ENCODE measurements at places on chromosomes 3 and 15.

- DNase-seq: no peak
Measured at GRCh38 chr15:95113041-95113440, 881.7 kb downstream of the MCTP2 start.

GRCh38 chr3:13401149-13401548 is 19.0 kb downstream of the NUP210 start:
- no peak for DNase-seq

- DNase-seq: no peak
Measured at GRCh38 chr3:81716870-81717509, 44.5 kb downstream of the GBE1 start.

DNA sequence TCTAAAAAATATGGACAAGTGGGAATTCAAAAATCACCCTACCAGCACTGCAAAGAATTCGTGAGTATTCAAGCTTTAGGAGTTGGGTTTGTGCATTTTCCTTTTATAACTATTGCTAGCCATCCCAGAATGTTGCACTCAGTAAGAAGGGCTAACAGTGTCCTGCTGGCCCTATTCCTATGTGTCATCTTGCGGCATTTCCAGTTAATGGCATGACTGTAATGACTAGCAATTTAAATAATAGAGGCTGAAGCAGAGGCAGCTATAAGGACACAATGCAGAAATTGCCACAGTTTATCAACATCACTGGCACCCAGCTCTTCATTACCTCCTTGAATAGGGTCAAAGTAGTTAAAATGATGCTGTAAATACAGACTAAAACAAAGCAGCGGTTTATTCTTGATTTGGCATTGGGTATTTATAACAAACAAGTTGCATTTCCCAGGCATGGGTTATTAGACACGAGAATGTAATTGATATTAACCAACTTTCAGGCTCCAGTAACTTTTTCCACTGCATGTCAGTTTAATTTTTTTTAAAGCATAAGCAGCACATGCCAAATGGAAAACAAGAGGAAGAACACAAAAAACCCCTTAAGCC is 177.6 kb downstream of the FHIT start:
- DNase-seq: no peak

GRCh38 chr15:93252780-93253179 is 163.8 kb upstream of the RGMA start:
- no peak for DNase-seq

DNA sequence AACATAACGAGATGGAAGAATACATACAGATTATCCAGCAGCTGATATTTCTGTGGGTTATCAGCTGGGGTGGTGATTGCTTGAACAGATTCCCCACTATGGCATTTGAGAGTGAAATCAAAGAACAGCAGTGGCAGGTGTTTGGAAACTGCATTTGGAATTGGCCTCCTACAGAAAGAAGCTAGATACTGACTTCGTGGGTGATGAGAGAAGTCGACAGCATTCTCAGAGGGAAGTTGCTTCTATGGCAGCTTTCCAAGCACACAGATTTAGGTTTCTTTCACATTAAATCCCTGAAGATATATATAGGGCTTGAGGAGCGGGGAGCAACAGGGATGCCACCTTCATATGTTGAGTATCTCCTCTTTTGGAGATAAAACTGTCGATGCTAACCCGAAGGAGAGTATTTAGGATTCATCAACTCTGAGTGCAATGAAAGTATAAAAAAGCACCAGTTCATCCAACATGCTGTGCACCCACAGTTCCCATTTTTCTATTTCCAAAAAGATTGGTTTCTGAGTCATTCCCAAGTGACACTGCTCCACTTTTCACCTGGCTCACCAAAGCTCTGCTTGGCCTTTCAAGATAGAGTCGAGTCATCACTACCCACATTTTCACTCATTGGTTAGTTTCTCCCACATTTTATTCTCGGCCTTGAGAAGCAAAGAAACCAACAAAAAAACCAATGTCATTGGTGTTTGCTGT is 579.8 kb upstream of the SUCLG2 start:
- DNase-seq: no peak

DNA sequence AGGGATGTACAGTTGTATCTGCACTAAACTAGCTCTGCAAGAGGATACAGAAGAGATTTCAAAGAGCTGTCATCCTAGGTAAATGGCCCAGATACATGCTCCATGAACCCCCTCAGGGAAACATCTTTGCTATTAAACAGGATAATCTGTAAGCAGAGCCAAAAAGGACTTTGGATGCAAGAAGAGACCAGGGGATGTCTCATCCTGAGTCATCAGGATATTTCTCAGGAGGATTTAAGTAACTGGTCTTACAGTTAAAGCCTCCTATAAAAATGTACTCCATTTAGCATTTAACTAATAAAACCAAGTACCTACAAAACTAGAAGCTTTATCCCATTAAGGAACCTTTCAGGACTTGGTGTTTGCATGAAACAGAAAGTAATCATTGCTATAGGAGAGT is 48.2 kb upstream of the PHLDB2 start:
- DNase-seq: no peak

DNA sequence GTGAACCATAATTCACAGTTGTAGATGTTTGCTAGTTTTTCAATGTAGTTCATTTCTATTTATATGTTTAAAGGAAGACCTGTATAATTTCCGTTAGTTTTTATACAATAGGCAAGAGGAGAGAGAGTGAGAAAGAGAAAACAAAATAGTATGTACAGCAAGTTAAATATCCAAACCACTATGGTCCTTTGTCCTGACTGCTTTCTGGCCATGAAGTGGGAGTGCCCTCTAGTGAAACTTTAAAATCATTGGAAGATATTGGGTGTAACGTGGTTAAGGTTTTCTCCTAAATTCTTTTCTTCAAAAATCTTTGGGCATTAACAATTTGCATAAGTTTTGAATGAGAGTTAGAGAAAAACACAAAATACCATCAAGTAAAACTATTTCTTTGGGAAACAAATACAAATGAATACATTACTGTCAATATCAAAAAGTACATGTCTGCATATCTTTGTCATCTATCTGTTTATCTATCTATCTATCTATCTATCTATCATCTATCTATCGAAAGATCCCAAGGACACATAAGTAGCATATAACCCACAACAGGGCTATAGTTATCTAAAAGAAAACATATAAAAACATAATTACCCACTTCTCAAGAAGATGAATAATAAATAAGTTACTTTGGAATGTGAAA is 534.6 kb upstream of the ATP11B start:
- DNase-seq: no peak

DNA sequence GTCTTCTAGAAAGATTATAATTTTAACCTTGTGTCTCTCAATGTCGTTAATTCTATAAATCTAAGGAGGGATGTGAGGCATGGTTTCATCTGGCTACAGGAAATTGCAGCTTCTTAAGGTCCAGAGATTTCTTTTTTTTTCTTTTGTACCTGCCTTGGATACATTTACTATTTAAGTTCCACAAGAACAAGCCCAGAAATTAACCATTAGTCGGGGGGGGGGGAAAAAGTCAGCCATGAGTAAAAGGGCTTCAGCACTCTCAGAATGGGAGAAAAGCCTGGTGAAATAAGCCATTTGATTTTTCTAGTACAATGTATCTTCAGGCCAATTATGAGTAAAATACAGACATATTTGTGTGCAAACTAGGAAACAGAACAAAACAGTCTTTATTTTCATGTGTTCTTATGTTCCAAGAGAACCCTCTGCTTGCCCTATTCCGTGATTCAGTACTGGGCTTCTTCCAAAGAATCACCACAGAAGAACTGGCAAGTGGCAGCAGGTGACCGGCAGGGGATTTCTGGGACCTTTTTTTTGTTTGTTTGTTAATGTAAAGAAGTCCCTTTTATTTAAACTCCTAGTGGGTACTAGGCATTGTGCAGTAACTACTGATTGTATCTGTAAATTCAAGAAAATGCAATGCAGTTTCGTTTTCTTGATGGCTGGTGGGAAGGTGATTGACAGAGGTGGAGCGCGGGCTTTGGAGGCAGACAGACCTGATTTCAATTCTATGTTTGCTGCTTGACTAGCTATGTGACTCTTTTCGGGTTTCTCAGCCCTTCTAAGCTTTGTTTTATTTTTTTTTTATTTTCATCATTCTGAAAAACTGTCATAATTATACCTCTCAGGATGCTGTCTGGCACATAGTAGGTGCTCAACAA is 82.5 kb downstream of the PEX5L start:
- DNase-seq: no peak

DNA sequence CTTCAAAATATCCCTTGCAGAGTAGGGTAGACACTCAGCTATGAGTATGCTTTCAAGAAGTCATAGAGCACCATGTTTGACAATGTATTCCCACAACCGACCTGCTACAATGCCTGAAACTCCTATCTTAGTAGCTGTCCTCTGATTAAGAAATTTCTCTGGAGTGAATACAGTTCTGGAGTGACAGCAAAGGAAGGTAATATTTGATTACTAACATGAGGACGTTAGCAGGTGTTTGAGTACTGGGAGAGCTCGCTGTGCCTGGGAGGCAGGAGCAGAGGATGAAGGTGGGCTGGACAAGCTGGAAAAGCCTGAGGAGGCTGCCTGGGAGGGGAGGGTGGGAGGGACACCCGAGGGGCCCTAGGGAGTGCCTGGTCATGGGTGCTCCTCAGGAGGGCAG is 42.9 kb downstream of the PARP15 start:
- DNase-seq: no peak

- no peak for DNase-seq
Measured at GRCh38 chr3:78986416-78987101, 781.2 kb downstream of the ROBO1 start.

- no peak for DNase-seq
Measured at GRCh38 chr3:147336543-147337278, 69.6 kb downstream of the ZIC4 start.

- no peak for DNase-seq
Measured at GRCh38 chr3:135368316-135368715, 573.3 kb downstream of the EPHB1 start.

GRCh38 chr3:176354843-176355242 is 842.4 kb downstream of the TBL1XR1 start:
- no peak for DNase-seq

DNA sequence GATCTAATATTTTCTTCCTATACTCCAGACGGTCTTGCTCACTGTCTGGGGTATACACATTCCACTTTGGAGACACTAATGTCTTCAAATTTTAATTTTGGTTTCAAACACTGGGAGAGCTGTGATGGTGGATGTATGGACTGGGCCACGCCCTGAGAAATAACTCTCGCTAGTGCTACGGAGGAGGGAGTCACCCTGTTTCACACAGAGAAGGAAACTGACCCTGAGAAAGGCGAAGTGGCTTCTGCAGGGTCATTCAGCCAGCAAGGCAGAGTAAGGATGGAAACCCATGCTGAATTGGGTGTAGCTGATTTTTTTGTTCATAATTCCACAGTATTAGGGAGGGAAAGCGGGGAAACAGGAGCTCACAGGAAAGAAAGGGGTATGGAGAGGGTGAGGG is 8.6 kb upstream of the SKIC8 start:
- DNase-seq: no peak

DNA sequence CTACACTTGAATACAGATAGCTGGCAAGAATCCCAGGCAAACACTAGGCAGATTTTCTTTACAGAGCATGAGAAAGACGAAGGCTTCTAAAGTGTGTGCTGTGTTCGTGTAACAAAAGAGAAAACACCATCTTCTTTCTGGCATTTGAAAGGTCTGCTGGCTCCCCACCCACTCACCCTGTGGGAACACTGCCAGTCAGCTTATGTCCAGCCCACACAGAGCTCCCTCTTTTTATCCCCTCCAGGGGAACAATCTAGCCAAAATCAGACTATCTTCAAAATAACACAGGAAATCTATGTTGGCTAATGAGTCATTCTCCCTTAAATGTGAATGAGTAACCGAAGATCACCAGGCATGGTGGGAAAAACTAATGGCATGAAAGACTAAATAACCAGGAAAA is 45.6 kb upstream of the PAQR5 start:
- no peak for DNase-seq

GRCh38 chr3:153628591-153628990 is 466.6 kb downstream of the RAP2B start:
- peak; percentile 4 for DNase-seq

DNA sequence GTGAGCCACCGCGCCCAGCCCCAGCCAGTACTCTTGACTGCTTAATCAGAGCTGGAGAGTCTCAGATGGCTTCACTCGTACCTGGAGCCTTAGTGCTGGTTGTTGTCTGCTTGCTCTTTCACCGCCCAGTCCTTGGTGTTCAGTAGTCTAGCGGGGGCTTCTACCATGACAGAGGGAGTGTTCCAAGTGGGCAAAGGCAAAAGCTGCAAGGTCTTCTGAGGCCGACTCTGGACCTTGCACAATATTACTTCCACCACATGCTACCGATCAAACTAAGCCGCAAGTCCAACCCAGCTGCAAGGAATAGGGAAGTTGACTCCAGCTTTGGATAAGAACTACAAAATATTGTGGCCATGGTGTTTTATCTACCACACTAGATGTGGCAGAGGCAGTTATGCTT is 6.6 kb downstream of the PARL start:
- no peak for DNase-seq

Data from activated CD8-positive, alpha-beta T cell treated with anti-CD3 and anti-CD28 coated beads for 36 hours (primary cell).